ENCODE measurements at places on chromosomes 2 and 18.

GRCh38 chr2:152762202-152762601, 43.8 kb downstream of the ARL6IP6 start:
- peak; percentile 33 for DNase-seq

GRCh38 chr18:73283032-73283431, 415.2 kb upstream of the NETO1 start:
- DNase-seq = peak; percentile 59

DNA sequence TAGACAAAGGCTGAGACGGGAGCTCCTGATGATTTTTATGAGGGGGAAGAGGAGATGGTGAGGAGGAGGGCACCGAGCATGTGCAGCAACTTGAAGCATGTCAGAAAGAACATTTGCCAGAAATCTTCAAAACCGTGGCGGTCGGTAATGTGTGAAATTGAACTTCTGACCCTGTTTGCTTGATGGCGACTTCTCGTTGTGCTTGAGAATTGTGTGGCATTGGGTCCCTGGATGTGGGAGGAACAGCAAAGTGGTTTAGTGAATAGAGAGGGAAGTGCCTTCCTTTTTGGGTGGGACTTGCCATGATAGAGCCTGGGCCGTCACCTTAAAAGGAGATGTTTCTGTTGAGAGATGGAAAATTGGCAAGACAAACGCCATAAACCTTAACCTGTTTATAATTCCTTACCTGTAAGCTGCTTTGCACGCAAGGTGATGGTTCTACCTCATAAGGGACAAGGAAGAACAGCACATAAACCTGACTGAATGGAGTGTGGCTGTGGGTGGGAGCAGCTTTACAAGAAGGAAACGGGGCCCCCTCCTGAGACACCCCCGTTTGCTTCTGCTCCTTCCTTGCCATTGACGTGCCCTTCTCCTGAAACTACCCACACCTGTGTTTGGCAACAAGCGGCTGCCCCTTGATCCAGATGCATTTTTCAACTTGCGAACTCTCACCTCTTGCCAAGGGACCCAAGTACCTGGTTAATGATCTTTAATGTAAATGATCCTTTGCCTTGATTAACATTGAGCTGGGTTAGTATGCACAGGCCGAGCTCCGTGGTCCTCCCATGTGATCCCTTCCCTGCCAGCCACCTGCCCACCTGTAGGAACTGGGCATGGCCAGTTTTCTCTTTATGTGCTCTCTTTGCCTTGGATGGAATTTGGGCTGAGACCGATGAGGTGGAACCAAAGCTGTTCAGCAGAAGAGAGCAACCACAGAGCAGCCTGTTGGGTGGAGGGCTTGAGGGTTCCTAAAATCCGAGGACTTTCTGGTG, 153.2 kb downstream of the NEDD4L start:
- DNase-seq = no peak

DNA sequence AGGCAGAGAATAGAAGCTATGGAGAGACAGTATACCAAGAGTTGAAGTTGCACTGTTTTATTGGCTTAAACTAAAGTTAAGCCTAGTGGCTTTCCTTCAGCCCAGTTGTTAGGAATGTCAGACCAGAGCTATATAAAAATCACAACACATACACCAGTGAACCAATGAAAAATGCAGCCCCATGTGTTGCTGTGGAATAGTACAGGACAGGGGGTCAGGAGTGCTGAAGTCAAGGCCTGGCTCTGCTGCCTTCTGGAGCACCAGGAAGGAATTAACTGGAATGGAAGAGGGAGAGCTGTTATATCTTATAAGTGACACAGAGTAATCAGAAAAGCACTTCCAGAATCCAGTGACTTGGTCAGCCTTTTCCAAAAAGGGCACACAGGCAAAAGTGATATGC, 58.9 kb downstream of the OSR1 start:
- DNase-seq = no peak

GRCh38 chr2:132936791-132937190, 266.8 kb upstream of the LYPD1 start:
- DNase-seq = no peak

- DNase-seq = no peak
Measured at GRCh38 chr2:109237792-109238191, 108.8 kb downstream of the SH3RF3 start.

DNA sequence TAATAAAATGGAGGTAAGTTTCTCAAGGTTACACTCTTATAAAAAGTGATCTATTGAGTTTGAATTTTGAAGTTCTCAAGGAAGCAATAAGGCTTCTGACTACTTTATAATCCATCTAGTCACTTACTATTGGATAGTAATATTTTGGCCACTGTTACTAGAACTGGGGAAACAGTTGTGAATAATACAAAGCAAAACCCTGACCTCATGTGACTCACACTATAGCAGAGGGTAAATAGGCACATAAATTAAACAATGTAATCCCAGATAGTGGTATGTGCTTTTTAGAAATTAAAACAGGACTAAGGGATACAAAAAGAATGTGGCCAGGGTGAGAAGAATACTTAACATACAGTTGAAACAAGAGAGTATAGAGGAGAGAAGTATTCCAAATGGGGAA, 78.6 kb downstream of the CALCRL start:
- DNase-seq = no peak

- no peak for DNase-seq
Measured at GRCh38 chr2:46686811-46687210, 207.4 kb downstream of the TMEM247 start.

DNA sequence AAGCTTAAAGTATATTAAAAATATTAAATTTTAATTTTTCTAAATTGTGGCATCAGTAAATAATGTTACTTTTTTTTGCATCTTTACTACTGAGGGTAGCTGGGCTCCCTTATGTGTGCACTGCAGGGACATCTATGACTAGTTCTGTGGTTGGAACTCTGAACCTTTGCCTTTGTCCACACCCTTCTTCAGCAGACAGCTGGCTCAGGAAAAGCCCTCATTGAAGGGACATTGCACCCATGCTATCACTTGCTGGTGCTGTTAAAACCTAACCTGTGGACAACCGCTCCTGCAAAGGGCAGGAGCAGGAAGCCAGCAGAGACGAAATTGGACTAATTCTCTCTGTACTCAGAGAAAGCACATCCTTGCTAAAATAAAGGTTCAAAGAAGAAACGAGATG, 30.1 kb downstream of the MOCOS start:
- DNase-seq = no peak

- no peak for DNase-seq
Measured at GRCh38 chr18:48108136-48108535, 177.7 kb upstream of the SMAD2 start.

GRCh38 chr2:233490831-233491230, 75.8 kb downstream of the USP40 start:
- DNase-seq = peak; percentile 65

GRCh38 chr2:53600815-53601214, 166.8 kb upstream of the CHAC2 start:
- DNase-seq = peak; percentile 37

GRCh38 chr18:21105936-21106335, 5.7 kb downstream of the ROCK1 start:
- no peak for DNase-seq

- peak; percentile 85 for DNase-seq
Measured at GRCh38 chr18:9779630-9780029, 71.5 kb downstream of the RAB31 start.

GRCh38 chr2:140392824-140393223, 1612.6 kb upstream of the NXPH2 start:
- DNase-seq = no peak

DNA sequence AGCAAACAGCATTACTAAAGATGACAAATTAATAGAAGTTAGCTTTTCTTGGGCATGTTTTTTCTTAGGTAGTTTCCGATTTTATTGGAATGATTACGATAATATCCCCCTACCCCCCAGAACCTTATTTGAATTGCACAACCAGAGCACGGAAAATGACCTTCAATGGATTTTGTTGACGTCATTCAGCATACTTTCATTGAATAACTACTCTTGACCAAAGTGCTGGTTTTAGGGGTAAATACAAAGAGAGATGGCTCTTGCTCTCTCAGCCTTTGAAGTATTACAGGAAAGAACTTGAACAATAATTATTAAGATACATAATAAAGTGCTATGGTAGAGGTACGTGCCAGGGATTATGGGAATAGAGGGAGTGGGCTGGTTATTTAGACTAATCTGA, 36.0 kb downstream of the VAPA start:
- no peak for DNase-seq

DNA sequence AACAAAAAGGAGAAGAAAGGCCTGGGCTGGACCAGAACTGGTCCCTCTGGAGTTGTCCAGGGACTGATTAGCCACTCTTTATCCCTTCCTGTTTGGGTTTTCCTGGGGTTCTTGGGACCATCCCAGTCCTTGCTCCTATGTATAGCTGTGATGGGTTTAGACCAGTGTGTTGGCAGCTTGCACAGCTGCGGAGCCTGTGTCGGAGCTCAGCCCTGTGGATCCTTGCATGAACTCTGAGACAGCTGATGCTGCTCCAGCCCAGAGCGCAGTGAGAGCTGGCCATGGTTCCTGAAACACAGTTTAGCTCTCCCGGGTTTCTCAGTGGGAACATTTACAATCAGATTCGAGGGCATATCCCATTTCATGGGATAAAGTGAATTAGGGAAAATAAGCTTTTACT, 16.9 kb downstream of the IMPA2 start:
- no peak for DNase-seq

GRCh38 chr2:1791006-1791605, 46.8 kb upstream of the PXDN start:
- no peak for DNase-seq

GRCh38 chr2:109317471-109318095, 188.6 kb downstream of the SH3RF3 start:
- DNase-seq = no peak

DNA sequence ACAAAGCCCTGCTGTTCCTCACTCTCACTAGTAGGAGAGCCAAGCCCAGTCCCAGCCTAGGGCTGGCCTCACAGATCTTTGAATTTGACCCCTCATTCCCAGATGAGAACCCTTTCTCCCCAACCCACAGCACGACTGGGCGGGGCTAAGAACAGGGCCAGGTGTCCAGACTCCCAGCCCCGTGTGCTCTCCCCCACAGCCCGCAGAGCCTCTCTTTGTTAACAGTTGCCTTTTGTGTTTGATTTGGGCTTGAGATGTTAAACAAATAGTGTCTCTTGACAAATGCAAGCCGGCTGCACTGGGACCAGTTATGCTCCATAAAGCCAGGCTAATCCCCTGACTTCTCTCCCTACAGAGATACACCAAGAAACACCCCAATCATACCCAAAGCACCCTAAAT, 4.7 kb upstream of the KCNK3 start:
- no peak for DNase-seq

GRCh38 chr2:179796213-179797007, 65.0 kb downstream of the ZNF385B start:
- no peak for DNase-seq

- DNase-seq = no peak
Measured at GRCh38 chr2:128287780-128288735, 30.6 kb downstream of the HS6ST1 start.

- no peak for DNase-seq
Measured at GRCh38 chr2:138327967-138328366, 173.6 kb upstream of the SPOPL start.

- peak; percentile 29 for DNase-seq
Measured at GRCh38 chr2:152585830-152586484, 131.3 kb downstream of the PRPF40A start.

DNA sequence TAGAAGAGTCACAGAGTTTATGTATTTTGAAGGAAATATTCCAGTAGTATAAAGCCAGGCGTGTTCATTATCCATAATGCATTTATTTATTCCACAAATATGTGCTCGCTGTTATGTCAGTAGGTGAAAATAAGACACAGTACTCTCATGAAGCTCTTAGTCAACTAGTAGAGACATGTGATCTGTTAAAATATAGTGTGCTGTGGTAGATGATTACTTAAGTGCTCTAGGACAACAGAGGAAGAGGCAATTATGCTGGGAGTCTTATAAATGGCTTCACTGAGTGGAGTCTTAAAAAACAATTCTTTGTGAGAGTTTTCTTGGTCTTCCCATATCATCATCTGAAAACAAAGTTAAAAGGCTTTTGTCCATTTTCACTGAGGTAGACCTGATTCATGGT, 457.3 kb downstream of the XIRP2 start:
- DNase-seq = no peak

- no peak for DNase-seq
Measured at GRCh38 chr2:135999899-136000298, 14.5 kb upstream of the DARS1 start.

GRCh38 chr18:63686871-63687270, 15.9 kb upstream of the SERPINB11 start:
- DNase-seq = no peak

GRCh38 chr18:68288408-68288807, 426.5 kb downstream of the TMX3 start:
- DNase-seq = no peak

Measured in epithelial cell of esophagus (primary cell).